Chondrocyte (in vitro differentiated cells): ENCODE measurements at places on chromosomes 12 and 14. TPM values are rescaled to one million over a fixed set of nuclear protein-coding genes. Genes with fewer than 3 reads are reported as not detected.

DNA sequence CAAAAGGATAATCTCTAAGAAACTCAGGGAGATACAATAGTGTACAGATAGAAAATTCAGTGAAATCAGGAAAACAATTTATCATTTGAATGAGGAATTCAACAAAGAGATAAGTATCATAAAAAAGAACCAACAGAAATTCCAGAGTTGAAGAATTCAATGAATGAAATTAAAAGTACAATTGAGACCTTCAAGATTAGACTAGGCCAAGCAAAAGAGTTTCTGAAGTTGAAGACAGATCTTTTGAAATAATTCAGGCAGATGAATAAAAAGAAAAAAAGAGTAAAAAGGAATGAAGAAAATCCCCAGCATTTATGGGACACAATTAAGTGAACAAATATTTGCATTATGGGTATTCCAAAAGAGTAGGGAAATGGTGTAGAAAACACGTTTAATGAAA lies 412.6 kb downstream of the TMEM121 start:
- DNase-seq = no peak

Gene CEBPE
- not detected in 3 replicates for total RNA-seq

DNA sequence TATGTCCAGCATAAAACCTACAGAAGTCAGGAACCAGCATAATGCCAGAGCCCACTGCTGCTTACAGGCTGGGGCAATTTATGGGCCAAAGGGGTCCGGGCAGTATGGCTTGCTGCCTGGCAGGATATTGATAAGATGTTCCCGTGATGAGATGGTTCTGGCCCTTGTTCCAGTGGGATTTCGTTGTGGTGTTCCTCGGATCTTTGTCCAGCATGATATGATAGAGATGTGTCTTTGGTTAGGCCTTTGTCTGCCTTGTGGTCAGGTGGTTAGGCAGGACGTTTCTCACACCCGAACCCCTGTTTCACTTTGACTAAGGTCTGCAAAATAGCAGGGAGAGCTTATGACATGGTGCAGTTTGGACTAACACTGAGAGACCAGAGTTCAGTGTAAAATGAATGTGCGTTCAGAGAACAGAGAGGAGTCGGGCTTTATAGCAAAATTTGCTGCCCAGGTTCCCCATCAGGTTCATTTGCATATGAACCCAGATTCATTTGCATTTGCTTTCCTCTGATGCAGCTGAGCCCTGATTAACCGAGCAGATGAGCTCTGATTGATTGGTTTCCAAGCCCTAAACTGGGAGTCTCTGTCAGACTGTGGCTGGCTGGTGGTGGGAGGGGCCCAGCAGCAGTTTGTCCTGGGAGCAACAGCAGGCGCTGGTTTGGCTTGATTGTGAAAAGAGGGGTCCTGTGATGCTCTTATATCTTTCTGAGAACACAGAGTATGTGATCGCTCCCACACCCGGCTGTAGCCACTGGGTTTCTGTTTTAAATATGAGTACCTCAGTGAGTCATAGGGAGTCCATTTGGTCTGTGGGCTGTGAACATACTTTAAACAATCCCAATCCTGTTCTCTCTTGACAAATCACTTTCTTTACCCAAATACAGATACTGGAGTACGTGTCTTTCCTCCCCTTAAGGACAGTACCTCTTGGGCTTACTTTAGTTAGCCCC lies 156.3 kb upstream of the PZP start:
- no peak for DNase-seq

Gene CARMIL3
- total RNA-seq = 0.34 to 0.60 TPM (median 0.54 TPM) in 3 replicates

Gene PPM1H
- 34.3 to 55.9 TPM (median 44.8 TPM) in 3 replicates for total RNA-seq

GRCh38 chr12:112664569-112664968 lies 127.0 kb upstream of the RPH3A start:
- DNase-seq = no peak

Gene DDIT3
- total RNA-seq = 9.6 to 79.1 TPM (median 79.0 TPM) in 3 replicates

- no peak for DNase-seq
Measured at GRCh38 chr12:62168411-62168810, 91.8 kb upstream of the USP15 start.

DNA sequence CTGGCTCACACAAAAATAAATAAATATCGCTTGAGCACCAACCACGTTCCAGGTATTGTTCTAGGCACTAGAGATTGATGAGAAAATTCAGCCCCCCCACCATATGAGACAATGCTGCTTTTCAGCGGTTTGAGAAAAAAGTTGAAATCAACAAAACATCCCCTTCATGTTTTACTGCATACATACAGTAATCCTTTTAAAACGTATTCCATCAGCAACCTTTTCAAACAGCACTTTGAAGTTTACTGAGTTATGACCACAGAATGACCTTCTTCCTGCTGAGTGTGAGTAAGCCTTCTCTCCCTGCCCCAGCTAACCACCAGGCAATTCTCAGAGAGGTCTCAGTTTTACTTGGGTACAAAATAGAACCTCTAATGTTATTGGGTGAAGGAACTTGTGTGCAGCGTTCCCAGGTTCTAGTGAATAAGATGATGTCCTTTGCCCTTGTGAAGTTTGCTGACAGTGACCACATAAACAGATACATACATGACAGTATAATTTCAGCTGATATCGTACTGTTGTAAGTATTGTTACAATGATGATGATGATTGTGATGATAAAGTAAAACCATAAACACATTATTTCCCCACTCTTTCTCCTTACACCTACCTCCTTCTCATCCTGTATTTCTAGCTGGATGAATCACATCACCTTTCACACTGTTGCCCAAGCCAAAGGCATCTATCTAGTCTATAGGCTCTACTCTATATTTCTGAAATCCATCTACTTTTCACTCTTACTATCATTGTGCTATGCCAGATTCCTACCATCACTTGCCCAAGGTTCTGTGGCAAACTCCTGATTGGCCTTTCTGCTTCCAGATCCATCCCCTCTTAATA lies 124.4 kb upstream of the KRR1 start:
- DNase-seq = no peak

GRCh38 chr12:4011597-4011996 lies 138.4 kb upstream of the PARP11 start:
- DNase-seq = no peak

- DNase-seq = no peak
Measured at GRCh38 chr14:80095623-80096022, 115.7 kb downstream of the DIO2 start.

Gene PRH2
- total RNA-seq = not detected in 3 replicates

Gene CD163
- total RNA-seq = 0.05 TPM in 1 of 3 replicates, not detected in the others

- DNase-seq = no peak
Measured at GRCh38 chr12:4015225-4016091, 142.3 kb upstream of the PARP11 start.

DNA sequence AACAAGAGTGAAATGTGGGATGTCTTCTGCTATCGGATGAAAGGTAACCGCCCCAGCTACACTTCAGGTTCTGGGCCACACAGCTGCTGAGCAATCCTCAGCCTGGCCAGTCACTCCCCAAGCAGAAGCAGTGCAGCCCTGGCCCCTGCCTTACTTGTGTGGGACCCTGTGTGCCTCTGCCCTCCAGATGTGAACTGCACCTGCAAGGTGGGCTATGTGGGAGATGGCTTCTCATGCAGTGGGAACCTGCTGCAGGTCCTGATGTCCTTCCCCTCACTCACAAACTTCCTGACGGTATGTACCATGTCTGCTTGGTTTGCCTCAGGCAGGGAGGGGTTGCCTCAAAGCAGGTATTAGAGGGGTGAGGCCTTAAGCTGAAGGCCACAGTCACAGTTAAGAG lies 85.6 kb downstream of the NT5DC3 start:
- no peak for DNase-seq

Gene RPL10L
- total RNA-seq = not detected in 3 replicates

- peak; percentile 10 for DNase-seq
Measured at GRCh38 chr12:6367065-6367968, 8.0 kb downstream of the SCNN1A start.

Gene CELA1
- total RNA-seq = not detected in 3 replicates

Gene CPM
- 0.29 to 1.3 TPM (median 0.67 TPM) in 3 replicates for total RNA-seq

- DNase-seq = no peak
Measured at GRCh38 chr12:5733136-5733755, 211.8 kb downstream of the ANO2 start.

DNA sequence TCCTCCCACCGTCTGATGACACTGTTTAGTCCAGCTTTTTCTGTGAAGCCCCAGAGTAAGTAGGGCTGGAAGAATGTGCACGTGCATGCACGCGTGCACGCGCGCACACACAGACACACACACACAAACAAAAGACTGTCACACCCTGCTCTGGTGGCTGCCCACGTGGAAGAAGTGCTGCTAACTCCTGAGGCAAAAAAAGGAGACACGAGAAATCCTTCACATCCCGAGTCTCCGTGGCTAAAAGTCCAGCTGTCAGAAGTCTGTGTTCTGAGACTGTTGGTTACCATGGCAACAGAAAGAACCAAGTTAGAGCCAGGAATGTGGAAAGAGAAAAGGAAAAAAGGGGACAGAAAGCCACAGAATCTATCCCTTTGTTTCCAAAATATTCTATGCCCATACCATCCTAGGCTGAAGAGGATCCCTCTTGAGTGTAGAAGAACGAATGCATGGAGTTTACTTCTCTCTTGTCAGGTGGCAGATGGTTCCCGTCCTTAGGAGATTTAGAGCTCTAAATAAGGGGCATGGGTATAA lies 1.6 kb upstream of the C12orf71 start:
- DNase-seq = no peak
